ENCODE measurements at places on chromosomes 5 and 9.

DNA sequence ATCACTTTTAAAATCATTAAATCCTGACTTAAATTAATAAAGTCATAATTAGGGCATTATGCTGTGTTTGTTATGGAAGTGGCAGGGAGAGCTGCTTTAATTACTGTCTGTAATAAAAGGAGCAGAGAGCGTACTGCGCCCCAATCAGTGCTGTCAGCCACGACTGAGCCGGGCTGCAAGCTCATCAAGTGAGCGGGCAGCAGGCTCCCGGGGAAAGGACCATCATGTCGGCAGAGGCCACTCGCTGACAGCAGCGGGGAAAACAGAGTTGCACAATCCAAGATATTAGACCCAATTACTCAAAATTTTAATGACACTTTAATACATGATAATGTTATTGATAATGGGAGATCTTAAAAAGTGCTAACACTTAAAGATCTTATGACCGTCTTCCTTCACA, 181.6 kb downstream of the AP3B1 start:
- DNase-seq, result no peak

DNA sequence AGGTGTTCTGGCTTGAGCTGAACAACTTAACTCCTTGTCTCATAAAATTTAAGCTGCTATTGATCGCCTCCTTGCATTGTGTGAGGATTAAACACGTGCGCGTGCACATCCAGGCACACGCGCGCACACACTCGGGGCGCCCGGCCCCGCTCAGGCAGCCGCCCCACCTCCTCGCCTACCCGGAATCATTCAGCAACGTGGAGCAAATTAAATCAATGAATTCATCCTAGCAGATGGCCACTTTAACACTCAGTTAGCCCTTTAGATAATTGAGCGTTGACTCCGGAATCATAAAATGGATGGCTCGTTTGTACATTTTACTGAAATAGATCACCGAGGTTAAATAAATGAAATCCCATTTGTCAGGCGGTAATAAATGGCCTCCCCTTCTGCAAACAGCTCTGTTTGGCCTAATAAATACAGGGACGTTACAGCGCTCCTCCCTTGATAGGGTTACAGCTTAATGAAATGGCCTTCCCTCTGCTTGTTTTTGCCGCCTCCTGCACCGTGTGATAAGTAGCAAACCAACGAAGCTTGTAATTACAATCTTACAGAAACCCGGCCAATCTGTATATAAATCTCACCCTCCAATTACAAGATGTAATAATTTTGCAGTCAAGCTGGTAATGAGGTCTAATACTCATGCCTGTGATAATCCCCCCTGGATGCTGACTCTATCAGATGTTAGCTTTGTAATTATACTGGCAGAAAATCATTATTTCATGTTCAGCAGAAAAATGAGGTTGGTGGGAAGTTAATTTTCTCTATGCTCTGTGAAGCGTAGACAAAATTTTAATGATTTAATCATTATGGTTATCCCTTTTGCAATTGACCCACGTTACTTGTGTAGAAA, 229.7 kb upstream of the IRX4 start:
- no peak for DNase-seq

DNA sequence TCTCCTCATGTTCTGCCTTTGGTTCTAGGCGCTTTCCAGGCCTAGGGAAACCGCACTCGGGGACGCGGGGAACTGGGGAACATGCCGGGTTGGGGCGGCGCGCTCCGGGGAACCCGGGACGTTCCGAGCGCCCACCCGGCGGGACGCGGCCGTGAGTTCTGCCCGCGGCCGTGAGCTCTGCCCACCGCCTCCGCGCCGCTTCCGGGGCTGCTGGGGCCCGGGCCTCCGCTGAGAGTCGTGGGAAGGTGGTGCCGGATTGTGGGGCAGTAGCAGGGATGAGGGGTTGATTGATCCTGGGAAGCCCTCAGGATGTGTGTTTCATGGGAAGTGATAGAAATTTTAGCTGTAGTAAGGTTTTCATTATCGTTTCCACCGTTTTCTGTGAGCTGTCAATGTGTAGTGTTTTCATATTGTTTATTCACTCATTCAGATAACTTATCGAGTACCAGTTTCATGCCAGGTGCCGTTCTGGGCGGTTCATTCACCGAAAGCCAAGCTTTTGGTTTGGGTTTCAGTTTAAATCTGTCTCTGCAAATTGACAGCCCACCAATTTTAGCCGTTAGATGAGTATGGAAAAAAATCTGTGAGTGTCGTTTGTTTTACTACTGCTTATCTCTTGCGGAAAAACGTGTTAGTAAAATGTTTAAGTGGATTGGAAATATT, 657 bp downstream of the MTRR start:
- no peak for DNase-seq

GRCh38 chr5:126812199-126812570, 35.2 kb downstream of the LMNB1 start:
- DNase-seq, result no peak

DNA sequence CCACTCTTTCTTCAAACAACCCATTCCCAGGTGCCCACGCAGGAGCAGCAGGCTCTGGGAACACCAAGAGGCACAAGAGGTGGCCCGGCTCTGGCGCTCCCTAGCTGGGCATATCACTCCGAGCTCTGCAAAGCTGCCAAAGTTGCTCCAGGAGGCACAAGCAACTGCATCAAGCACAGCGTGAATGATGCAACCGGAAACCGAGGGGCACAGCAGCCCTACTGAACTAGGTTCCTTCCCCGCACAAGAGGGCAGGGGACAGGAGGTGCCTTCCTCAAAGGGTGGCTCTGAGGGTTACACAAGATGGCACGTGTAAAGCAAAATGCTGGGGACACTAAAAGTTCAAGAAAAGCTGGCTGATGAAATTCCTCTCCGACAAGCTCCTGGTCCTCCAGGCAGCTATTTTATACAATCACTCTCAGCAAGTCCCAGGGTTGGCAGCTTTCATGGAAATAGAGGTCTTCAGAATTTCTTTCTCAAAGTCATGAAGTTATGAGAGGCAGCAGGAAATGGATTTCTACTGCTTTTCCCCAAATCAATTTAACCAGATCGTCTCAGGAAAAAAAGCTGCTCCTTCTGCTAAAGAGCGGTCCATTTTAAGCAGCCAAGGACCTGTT, 22.9 kb downstream of the PSMB7 start:
- no peak for DNase-seq

DNA sequence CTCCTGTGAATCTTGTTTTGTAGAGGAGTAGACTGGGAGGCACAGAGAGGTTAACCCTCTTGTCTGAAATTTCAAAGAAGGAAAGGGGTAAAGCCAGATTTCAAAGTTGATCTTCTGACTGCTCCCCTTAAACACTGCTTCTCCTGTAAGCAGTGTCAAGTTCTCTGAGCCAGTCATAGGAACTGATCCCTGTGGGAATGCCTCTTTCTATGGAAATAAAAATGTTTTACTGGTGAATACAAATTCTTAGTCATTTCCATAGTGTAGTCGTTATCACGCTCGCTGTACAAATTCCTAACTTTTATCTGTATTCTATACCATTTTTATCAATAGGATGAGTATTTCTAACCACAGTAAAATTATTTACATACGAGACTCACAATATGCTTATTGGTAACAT, 66.3 kb upstream of the PRRC1 start:
- DNase-seq, result no peak

DNA sequence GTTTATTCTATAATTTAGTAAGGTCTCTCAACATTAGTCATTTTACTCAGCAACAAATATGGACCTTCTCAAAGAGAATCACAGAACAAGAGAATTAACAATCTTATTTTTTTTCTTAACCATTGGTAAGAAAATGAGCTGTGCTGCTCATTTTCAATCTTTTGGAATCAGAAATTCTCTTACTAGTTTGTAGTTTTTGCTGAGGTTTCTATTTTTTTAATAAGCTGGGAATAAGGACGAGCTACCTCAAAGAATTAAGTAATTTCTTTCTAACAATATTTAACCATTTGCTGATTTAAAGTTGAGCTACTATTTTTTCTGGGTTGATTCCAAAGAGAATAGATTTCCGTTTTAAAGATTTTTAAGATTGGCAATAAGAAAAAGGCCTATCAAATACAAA, 44.2 kb downstream of the PLGRKT start:
- no peak for DNase-seq

GRCh38 chr5:150506571-150507473, 1.1 kb upstream of the NDST1 start:
- DNase-seq, result no peak

- DNase-seq, result no peak
These were observed 464.5 kb downstream of the ICE1 start for GRCh38 chr5:5886812-5887486.

DNA sequence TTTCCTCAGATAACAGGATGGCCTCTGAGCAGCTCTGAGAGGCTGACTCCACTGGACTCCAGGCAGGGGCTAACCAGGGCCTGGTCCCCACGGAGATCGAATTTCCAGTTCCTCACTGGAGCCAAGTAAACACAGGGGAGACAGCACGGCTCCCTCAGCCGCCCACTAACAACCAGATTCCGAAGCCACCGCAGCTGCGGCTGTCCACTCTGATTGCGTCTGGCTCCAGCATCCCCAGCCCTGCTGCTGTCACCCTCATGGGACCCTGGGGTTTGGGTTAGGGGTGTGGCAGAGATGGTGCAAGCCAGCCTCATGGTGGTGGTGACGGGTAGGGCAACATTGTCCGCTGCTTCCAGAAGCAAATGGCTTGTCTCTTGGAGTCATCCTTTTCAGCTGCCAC, 172.6 kb downstream of the RGS3 start:
- no peak for DNase-seq

- no peak for DNase-seq
These were observed 102.6 kb downstream of the PDE4D start for GRCh38 chr5:59790776-59791475.

GRCh38 chr5:110087829-110088228, 398.1 kb downstream of the MAN2A1 start:
- DNase-seq, result no peak

DNA sequence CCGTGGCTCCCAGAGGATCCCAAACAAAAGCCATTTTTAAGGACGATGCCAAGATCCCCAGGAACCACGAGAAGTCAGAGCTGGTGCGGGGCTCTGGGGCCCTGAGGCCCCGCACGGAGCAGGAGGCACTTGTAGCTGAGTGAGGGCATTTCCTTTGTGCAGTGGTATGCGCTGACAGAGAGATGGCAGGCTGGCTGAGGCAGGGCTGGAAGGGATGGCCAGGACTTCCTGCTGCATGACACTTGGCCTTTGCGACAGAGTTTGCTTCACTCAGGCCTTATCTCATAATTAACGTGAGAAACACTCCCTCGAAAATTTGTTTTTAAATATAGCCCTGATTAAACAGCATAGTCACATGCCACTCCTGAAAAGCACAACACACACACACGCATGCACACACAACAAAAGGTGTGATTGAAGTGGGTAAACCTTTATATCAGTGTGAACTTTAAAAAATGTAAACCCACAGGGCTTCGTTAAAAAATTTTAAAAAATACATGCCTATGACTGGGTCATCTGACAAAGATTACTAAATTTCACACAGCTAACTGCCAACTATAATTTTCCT, 536.6 kb downstream of the PDE4D start:
- DNase-seq, result no peak

- no peak for DNase-seq
These were observed 18.9 kb upstream of the DUSP1 start for GRCh38 chr5:172789687-172790495.

DNA sequence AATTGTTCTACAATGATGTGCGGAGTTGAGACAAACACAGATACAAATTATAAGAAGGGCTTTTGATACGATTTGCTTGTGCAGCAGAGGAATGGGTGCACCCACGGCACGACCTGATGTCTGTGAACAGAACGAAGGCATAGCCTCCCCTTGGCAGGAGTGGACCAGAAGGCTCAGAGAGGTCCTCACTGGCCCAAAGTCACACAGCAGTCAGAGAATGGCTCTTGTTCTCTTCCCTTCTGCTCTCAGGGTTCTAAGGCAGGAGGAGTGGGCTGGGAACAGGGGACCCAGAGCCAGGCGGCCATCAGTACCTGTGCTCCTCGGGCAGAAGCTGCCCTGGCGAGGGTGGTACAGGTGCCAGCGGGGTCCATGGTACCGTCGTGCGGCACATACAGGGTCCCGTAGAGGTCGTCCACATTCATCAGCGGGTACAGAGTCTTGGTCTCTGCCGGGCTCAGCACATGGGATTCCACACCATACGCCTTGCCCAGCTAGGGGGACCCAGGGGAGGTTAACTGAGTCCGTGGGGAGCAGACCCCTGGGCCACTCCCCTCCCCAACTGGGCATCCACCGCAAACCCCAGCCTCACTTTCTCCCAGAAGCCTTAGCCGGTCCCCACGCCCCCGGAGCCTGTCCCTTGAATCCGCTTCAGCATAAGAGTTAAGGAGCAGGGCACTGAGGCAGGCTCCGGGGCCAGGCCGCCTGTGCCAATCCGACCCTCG, 7.0 kb downstream of the SARDH start:
- no peak for DNase-seq

Measured in foreskin keratinocyte (primary cell).